ENCODE measurements at places on chromosomes 7 and 10. TPM values are rescaled to one million over a fixed set of nuclear protein-coding genes. Genes with fewer than 3 reads are reported as not detected.

DNA sequence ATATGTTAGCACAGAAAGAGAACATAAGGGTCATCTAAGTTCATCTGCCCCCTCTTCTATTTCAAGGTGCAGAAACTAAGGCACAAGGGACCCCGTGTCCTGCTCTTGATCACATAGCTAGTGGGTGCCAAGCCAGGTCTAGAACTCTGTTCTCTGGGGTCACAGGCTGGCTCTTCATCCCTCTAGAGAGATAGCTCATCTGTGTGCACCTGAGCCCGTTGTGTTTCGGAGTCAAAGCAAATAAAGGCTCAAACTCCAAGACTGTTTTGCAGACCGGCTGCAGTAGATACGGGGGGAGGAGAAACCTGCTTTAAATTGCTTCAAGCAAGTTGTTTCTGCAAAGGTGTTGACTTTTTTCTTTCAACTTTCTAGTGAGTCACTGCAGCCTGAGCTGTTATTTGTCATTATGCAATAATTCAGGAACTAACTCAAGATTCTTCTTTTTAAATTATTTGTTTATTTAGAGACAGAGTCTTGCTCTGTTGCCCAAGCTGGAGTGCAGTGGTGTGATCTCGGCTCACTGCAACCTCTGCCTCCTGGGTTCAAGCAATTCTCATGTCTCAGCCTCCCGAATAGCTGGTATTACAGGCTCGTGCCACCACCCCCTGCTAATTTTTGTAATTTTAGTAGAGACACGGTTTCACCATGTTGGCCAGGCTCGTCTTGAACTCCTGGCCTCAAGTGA, 6.5 kb downstream of the BLVRA start:
- no peaks in the 10 kb centered on the region for H3K27me3 ChIP-seq
- DNase-seq: no peak
- no peaks in the 10 kb centered on the region for H3K4me1 ChIP-seq

DNA sequence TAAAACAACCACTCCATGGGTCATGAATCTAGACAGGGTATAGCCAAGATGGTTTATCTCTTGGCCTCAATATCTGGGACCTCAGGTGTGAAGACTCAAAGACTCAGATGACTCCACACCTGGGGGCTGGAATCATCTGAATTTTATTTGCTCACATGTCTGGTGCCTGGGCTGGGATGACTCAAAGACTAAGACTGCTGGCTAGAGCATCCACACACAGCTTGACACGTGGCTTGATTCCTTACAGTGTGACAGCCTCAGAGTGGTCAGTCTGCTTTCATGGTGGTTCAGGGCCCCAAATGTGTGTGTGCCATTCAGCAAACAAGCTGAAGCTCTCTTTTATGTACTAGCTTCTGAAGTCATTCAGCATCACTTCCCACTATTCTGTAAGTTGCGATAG, 333.7 kb downstream of the RNLS start:
- H3K36me3 ChIP-seq: no peaks in the 10 kb centered on the region
- no peak for DNase-seq
- no peak overlapping the region for H3K27ac ChIP-seq
- peaks cover 5% of the 10 kb centered on the region for H3K4me1 ChIP-seq
- H3K27me3 ChIP-seq: no peaks in the 10 kb centered on the region

GRCh38 chr7:143906151-143906550, 4.2 kb upstream of the TCAF1 start:
- DNase-seq: peak; percentile 47
- H3K4me3 ChIP-seq: no peak overlapping the region
- no peaks in the 10 kb centered on the region for H3K27me3 ChIP-seq
- no peaks in the 10 kb centered on the region for H3K36me3 ChIP-seq

GRCh38 chr10:11830836-11831519, 7.8 kb downstream of the PROSER2 start:
- DNase-seq: no peak
- no peak overlapping the region for H3K4me3 ChIP-seq
- H3K27me3 ChIP-seq: no peaks in the 10 kb centered on the region
- no peak overlapping the region for H3K27ac ChIP-seq
- no peaks in the 10 kb centered on the region for H3K4me1 ChIP-seq
- no peaks in the 10 kb centered on the region for H3K36me3 ChIP-seq

DNA sequence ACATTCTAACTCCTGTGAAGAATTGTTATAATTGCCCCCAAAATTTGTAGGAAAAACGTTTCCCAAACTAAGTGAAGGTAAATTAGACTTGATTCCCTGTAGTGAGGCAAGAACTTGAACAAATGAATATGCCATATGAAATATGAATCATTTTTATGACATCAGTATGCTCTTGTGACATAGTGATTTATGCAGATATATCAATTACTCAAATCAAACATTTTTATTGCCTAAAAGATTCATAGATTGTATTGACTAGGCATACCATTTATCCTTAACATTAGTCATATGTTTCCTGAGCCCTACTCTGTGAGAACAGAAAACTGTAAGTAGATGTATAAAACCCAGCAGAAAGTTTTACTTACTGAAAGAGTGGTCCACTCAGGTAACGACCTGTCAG, 245.6 kb downstream of the MALRD1 start:
- H3K4me1 ChIP-seq: no peaks in the 10 kb centered on the region
- H3K27me3 ChIP-seq: no peaks in the 10 kb centered on the region
- no peak overlapping the region for H3K4me3 ChIP-seq
- no peak overlapping the region for H3K27ac ChIP-seq
- H3K36me3 ChIP-seq: peaks cover 4% of the 10 kb centered on the region
- DNase-seq: no peak

- H3K36me3 ChIP-seq: no peaks in the 10 kb centered on the region
- peaks cover 28% of the 10 kb centered on the region for H3K4me1 ChIP-seq
- H3K27ac ChIP-seq: no peak overlapping the region
- H3K4me3 ChIP-seq: no peak overlapping the region
- no peak for DNase-seq
These were observed 72.6 kb downstream of the INPP5A start for GRCh38 chr10:132610071-132610701.

- H3K4me1 ChIP-seq: no peaks in the 10 kb centered on the region
- H3K27me3 ChIP-seq: no peaks in the 10 kb centered on the region
- no peak for DNase-seq
- H3K36me3 ChIP-seq: no peaks in the 10 kb centered on the region
These were observed at the start of gene ARMS2 for GRCh38 chr10:122454603-122455080. Gene ARMS2 (plus strand): TSS chr10:122454653. CDS start chr10:122454728, 75 bp downstream.

- no peak overlapping the region for H3K27ac ChIP-seq
- no peaks in the 10 kb centered on the region for H3K36me3 ChIP-seq
- DNase-seq: no peak
- no peak overlapping the region for H3K4me3 ChIP-seq
These were observed 23.1 kb downstream of the RCC1L start for GRCh38 chr7:75050501-75050900.

GRCh38 chr7:101912716-101913110, 95.3 kb downstream of the CUX1 start:
- peak overlapping the region; percentile 91 for H3K27ac ChIP-seq
- peaks cover 10% of the 10 kb centered on the region for H3K4me1 ChIP-seq
- DNase-seq: peak; percentile 87
- no peaks in the 10 kb centered on the region for H3K36me3 ChIP-seq
- H3K27me3 ChIP-seq: no peaks in the 10 kb centered on the region

DNA sequence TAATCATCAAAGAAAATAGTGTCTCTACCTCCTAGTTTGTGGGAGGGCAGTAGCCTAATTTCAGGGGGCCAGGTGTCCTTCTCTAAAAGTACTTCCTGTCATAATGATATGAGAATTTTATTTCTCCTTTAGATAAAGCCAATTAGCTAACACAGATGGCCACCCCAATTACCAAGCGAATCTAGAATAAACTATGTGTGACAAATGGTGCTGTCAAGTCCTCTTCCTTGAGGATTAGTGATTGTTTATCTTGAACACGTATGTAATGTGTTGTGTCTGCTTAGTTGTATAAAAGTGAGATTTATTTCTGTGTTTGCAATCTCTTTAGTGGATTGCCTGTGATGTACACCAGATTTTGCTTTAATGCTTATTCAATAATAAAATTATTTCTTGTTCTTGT, 1120.0 kb downstream of the SORCS1 start:
- no peaks in the 10 kb centered on the region for H3K4me1 ChIP-seq
- no peaks in the 10 kb centered on the region for H3K27me3 ChIP-seq
- peak overlapping the region; percentile 21 for H3K27ac ChIP-seq
- H3K4me3 ChIP-seq: no peak overlapping the region
- H3K36me3 ChIP-seq: no peaks in the 10 kb centered on the region
- no peak for DNase-seq

DNA sequence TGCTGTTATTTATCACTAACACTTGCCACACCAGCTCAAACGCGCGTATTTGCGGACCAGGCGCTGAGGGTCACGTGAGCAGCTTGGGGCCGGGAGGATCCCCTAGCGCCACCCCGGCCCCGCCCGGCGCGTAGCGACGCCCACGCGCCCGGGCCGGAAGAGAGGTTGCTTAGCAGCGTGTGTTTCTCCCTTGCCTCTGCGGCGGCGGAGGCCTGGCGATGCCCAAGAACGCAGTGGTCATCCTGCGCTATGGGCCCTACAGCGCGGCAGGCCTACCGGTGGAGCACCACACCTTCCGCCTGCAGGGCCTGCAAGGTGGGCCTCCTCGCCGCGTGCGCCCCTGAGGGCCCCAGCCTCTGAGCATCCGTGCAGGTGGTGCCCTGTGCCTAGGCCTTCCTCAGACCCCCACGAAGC, at the start of gene C10orf53:
C10orf53 (plus strand) TSS at position 172 of the 414 bp plus-strand sequence; CDS start at position 219, 47 bp downstream.
- no peaks in the 10 kb centered on the region for H3K4me1 ChIP-seq
- DNase-seq: no peak
- H3K4me3 ChIP-seq: no peak within 1 kb of the TSS
- H3K27me3 ChIP-seq: peaks cover 6% of the 10 kb centered on the region

- no peaks in the 10 kb centered on the region for H3K36me3 ChIP-seq
- H3K27ac ChIP-seq: no peak overlapping the region
- no peak overlapping the region for H3K4me3 ChIP-seq
- H3K4me1 ChIP-seq: no peaks in the 10 kb centered on the region
These were observed 9.9 kb downstream of the PPIF start for GRCh38 chr10:79357180-79357579.

- H3K4me1 ChIP-seq: no peaks in the 10 kb centered on the region
- DNase-seq: no peak
- H3K27ac ChIP-seq: no peak overlapping the region
- no peaks in the 10 kb centered on the region for H3K27me3 ChIP-seq
- no peak overlapping the region for H3K4me3 ChIP-seq
These were observed 18.6 kb downstream of the MINDY3 start for GRCh38 chr10:15841696-15842095.

DNA sequence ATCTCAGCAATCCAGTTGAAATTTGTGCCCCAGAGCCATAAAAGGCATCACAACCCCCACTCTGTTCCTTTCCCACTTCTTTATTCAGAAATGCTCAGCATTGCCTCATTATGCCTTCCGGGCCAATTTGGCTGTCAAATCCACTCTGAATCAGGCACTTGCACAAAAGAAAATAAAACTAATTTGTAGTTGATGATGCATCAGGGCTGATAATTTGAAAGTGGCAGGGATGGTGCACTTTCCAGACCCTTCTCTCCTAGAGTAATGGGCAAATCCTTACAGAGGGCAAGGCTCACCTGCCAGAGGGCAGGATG, 147.9 kb upstream of the PDE1C start:
- no peaks in the 10 kb centered on the region for H3K36me3 ChIP-seq
- H3K27me3 ChIP-seq: no peaks in the 10 kb centered on the region
- no peak overlapping the region for H3K4me3 ChIP-seq
- DNase-seq: no peak
- H3K27ac ChIP-seq: no peak overlapping the region
- no peaks in the 10 kb centered on the region for H3K4me1 ChIP-seq

DNA sequence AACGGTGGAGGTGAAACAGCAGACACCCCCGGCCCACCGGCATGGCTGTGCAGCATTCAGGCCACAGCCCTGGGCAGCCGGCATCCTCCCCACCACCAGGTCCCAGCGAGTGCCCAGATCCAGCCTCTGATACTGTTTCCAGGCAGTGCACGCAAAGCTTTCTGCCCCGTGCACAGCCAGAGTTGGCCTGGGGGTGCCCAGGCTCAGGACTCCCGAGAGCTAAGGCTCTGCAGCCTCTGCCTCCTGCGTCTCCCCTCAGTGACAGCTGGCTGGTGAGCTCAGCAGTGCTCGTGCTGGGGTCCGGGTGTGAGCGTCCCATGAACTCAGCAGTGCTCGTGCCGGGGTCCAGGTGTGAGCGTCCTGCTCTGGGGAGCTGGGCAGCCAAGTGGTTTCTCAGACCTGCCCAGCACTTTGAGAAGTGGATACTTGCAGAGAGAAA, 65.4 kb downstream of the CFAP46 start:
- no peaks in the 10 kb centered on the region for H3K36me3 ChIP-seq
- H3K4me1 ChIP-seq: peaks cover 4% of the 10 kb centered on the region
- H3K27me3 ChIP-seq: peaks cover 6% of the 10 kb centered on the region
- no peak overlapping the region for H3K27ac ChIP-seq

DNA sequence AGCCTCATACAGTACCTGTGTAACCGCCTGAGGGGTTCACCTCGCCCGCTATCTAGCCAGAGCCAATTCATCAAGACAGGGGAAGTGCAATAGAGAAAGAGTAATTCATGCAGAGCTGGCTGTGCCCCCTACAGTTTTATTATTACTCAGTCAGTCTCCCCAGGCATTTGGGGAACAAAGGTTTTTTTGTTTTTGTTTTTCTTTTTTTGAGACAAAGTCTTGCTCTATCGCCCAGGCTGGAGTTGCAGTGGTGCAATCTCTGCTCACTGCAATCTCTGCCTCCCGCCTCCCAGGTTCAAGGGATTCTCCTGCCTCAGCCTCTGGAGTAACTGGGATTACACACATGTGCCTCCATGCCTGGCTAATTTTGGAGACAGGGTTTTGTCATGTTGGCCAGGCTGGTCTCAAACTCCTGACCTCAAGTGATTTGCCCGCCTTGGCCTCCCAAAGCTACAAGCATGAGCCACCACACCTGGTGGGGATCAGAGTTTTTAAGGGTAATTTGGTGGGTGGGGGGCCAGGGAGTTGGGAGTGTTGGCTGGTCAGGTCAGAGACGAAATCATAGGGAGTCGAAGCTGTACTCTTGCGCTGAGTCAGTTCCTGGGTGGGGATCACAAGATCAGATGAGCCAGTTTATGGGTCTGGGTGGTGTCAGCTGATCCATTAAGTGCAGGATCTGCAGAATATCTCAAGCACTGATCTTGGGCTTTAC, 116.5 kb downstream of the MARCHF5 start:
- H3K27me3 ChIP-seq: no peaks in the 10 kb centered on the region
- DNase-seq: no peak
- no peak overlapping the region for H3K27ac ChIP-seq

GRCh38 chr10:73079779-73080541, 16.7 kb downstream of the P4HA1 start:
- no peaks in the 10 kb centered on the region for H3K4me1 ChIP-seq
- no peaks in the 10 kb centered on the region for H3K36me3 ChIP-seq
- no peak overlapping the region for H3K27ac ChIP-seq
- no peaks in the 10 kb centered on the region for H3K27me3 ChIP-seq
- H3K4me3 ChIP-seq: no peak overlapping the region

HOXA6 gene
- 1.8 TPM for total RNA-seq

HHEX gene
- 7.9 TPM for total RNA-seq

FAM25A gene
- total RNA-seq: not detected

CRCP gene
- total RNA-seq: 8.5 TPM

PKD2L1 gene
- not detected for total RNA-seq

LOXL4 gene
- 16.9 TPM for total RNA-seq

SLC39A12 gene
- total RNA-seq: not detected

ELFN1 gene
- 0.51 TPM for total RNA-seq

RET gene
- 0.26 TPM for total RNA-seq
